ENCODE measurements at places on chromosomes 3 and 15.

GRCh38 chr3:81048058-81048665, 713.3 kb downstream of the GBE1 start:
- no peak for DNase-seq

GRCh38 chr3:72658466-72659100, 189.7 kb downstream of the SHQ1 start:
- no peak for DNase-seq

DNA sequence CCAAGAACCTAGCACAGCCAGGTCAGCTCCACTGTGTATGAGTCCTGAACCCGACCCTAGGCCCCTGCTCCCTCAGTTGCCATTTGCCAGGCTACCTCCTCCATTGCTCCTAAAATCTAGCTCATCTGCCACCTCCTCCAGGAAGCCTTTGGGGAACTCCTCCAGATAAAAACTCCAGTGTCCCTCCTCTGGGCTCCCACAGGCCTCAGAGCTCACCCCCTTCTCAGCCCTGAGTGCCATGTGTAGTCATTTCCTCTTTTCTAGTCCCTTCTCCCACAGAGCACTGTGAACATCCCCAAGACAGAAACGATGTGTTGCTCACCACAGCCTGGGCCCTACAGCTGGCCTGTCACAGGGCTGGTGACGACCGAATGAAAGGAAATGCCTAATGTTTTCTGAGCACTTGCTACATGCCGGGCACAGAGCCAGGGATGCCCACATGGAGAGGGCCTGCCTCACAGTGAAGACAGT, 61.0 kb downstream of the IQSEC1 start:
- DNase-seq: peak; percentile 20

DNA sequence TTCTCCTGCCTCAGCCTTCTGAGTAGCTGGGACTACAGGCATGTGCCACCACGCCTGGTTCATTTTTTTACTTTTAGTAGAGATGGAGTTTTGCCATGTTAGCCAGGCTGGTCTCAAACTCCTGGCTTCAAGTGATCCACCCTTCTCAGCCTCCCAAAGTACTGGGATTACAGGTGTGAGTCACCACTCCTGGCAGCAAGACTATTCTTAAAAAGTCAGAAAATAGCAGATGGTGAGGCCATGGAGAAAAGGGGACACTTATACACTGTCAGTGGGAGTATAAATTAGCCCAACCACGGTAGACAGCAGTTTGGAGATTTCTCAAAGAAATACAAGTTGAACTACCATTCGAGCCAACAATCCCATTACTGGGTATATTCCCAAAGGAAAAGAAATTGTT, 603.3 kb upstream of the TBL1XR1 start:
- DNase-seq: no peak

DNA sequence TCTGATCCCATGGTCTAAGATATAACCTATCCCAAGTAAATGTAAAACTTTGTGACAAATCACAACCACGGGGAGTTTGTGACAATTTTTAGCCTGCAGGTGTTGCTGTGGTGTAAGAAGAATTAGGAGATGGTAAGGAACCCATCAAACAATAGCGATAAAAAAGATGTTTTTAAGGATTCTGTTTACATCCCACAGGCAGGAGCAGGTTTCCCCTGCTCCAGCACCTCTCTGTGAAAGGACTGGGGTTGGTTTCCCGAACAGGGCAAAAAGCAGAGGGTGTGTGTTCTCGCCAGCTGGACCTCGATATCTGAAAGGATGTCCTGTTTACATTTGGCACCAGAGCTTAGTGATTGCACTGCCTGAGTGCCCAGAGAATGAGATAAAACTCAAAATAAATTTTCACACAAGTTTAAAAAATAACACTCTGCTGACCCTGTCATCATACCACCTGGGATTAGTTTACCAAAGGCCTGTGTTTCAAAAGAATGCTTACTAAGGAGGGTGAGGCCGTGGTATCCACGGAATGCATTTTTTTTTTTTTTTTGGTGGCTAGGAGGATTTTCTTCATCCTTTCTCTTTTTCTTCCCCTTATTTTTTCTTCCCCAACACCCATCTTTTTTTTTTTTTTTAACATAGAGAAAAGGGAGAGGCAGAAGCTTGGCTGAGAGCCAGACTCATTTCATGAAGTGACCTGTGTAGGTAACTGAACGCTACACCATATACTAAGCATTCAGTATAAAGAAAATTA, 151.8 kb upstream of the DPH6 start:
- DNase-seq: no peak

DNA sequence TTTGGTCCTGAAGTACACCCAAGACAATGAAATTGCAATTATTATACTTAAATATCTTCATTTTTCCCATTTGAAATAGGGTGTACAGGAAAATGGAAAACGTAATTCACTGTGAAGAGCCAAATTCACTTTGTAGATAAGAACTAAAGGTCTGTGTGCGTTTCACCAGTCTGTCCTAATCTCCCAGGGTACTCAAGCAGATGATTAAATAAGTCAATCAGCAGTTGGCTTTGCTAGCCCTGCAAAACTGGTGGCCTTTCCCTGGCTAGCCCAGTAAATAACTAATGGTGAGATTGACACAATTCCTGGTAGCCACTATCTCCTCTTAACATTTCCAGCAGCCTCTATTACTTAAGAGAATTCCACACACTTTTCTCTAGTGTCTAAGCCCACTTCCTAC, 389.3 kb downstream of the TBL1XR1 start:
- no peak for DNase-seq

- no peak for DNase-seq
These were observed 1274.4 kb downstream of the ROBO2 start for GRCh38 chr3:78314327-78314726.

DNA sequence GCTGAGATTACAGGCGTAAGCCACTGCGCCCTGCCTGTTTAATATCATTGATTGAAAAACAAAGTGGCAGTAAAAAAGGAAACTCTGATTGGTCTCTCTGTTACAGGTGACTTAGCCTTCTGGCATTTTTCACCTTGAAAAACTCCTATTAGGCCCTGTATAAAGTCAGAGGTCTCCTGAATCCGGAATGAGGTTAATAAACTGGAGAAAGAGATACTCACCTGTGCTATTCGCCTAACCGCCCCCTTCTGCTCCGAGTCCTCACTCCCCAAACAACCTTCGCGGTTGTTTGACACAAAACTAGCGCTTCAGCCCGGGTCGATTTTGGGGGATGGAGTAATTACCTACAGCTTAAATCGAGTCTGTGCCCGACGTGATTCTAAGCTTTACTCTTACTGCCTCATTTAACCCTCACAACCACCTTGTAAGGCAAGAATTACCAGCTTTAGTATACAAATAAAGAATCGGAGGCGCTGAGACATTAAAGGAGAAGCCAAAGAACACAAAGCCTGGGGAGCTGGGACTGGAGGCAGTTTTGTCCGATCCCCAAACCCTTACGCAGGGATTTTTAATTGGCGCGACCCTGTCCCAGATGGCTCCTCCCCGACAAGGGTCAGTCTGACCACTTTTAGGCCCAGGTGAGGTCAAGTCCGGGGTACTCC, 441 bp downstream of the CEP70 start:
- DNase-seq: no peak

GRCh38 chr3:179563271-179563783, 601 bp downstream of the ACTL6A start:
- DNase-seq: peak; percentile 44

GRCh38 chr3:116140100-116140689, 305.1 kb downstream of the LSAMP start:
- DNase-seq: no peak

DNA sequence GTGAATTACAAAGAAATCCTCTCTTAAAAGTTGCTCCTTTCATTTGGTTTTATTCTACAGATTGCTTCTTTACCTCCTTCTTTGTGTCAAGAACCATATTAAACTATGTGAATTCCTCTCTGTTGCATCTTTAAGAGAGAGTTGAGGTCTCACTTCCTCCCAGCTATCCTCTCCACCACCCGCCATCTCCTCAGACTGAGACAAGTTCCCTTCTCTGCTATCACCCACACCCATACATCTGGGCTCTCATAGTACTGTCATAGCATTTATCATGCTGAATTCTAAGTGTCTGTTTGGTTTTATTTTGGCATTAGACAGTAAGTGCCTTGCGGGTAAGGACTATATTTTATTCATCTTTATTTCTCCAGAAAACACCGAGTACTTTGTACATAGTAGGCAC, 54.2 kb downstream of the B3GALNT1 start:
- DNase-seq: no peak

DNA sequence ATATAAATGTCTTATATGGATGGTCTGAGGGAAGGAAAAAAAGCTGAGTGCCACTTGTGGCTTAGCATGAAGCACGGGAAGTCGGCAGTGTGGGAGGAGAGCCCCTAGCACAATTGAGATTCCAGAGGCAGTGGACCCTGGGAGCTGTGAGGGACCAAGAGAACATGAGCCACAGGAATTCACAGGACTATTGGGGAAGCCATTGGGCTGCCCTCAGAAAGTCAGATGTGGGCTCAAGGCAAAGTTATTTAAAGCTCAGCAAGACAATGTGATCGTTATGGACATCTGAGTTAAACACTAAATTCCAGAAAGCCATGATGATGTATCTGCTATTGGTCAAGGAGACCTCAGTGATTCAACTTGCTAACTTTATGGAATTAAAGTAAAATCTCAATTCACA, 380.8 kb upstream of the IL12A start:
- no peak for DNase-seq

DNA sequence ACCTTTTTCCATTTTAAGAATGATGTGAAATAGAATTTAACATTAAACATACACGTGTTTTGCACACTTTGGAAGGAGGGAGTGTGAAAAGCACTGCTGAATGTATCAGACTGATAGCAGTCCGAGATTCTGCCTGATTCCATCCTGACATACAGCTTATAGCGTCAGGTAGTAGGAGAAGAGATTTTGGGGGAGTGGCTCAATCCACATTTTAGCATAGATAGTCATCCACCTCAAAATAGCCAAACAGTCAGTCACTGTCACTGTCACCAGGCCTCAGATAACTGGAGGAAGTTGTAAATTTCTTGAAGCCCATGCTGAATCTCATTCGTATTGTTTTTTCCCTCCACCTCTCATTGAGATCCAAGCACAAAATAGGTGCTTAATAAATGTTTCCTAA, 35.4 kb upstream of the ARHGEF26 start:
- DNase-seq: no peak

GRCh38 chr3:26838026-26838425, 215.5 kb downstream of the LRRC3B start:
- no peak for DNase-seq

DNA sequence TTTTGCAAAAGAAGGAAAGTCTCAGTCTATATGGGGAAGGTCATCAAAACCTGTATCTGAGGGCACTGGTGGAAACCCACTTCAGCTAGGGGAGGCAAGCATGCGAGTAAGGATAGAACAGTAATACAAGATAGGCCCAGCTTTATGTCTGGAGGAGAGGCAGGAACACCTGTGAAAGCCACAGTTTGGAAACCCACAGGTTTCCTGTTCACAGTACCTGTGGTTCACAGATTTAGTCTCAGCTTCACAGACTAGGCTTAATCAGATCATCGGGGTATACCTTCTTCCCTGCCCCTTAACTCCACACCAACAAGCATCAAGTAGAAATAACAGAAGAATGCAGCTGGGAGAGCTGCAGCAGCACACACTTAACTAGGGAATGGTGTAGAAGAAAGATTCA, 36.2 kb downstream of the C2CD4B start:
- no peak for DNase-seq

GRCh38 chr3:61828880-61829721, 267.7 kb downstream of the PTPRG start:
- DNase-seq: no peak

GRCh38 chr3:65526656-65527055, 512.1 kb downstream of the MAGI1 start:
- no peak for DNase-seq

- no peak for DNase-seq
These were observed 113.8 kb upstream of the RAD18 start for GRCh38 chr3:9077029-9077428.

Data from activated T-helper 1 cell treated with anti-CD3 and anti-CD28 coated beads, Interleukin-2, amount 50 U/mL, for 16 hours (primary cell).